ENCODE measurements at places on chromosomes 16 and 17.
A peak's percentile ranks its signal among the peaks of the same experiment; 100 is the strongest.

- no peak for DNase-seq
Measured at GRCh38 chr16:65409510-65409909, 287.6 kb upstream of the CDH11 start.

GRCh38 chr16:49575346-49576172, 202.0 kb downstream of the C16orf78 start:
- DNase-seq: no peak

DNA sequence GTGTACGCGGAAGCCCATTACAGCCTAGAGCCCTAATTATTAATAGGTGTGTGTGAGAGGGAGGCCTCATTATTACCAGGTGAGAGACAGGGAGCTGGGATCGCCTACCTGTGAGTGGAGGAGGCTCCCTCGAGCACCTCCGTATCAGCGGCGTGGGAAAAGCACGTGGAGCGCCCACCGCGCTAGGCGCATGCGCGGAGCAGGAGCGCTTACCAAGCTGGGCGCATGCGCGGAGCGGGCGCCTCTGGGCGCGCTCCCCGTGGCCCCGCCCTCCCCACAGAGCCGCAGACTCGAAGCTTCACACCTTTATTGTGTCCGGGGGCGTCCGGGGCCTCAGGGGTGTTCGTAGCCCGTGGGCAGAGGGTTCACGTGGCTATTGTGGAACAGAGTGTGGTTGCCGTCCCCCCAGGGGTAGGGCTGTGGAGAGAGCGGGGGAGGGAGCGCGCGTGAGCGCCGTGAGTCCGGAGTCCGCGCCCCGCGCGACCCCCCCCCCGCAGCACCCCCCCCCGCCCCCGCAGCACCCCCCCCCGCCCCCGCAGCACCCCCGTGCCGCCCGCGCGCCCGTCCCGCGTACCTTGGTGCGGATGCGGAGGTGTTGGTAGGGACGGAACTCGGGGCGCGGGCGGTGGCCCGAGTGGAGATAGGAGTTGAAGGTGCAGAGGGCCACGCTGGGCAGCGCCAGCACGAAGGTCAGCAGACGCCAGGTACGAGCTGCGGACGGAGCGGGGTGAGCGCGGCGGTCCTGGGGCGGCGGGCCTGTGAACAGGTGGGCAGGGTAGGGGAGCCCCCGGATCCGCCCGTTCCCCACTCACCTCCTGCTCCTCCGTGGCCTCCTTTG, 500 bp downstream of the COX6A2 start:
- DNase-seq: peak; percentile 75

DNA sequence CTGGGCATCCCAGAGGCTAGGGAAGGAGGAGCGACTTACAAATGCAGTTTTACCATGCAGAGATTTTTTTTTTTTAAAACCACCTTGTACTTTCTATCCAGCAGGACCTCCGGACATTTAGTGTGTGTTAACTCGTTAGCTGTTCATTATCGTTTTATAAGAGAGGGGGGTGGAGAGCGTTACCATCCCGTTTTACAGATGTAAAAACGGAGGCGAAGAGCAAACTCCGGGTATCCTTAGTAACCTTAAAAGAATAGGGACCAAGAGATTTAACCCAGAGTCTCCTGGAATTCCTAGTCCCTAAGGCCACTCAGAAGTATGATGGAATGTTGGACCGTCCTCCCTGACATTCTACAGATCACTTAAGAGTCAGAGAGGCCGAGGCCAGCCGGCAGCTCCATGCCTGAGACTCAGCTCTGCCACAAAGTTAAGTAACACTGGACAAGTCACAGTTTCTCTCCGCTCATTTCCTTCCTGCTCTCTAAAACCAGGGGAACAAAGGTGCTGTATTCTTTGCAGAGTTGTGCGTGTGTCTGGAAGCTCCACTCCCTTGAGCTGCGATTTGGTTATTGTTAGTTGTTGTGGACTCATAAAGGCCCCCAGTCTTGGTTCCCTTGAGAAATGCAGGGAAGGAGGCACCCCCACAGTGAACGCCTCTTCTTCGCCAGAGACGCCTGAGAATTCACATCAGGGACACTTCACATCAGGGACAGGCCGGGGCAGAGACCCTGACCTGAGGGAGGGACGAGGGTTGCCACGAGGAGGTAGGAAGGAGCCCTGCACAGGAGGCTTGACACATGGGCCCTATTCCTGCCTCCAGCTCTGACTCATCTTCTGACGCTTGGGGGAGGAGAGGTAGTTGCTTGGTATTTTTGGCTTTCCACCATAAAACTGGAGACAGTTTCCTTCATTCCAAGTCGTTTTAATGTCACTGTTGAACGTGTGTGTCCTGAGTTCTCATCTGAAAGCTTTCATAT, 1.2 kb downstream of the DUSP14 start:
- peak; percentile 30 for DNase-seq

GRCh38 chr16:19278403-19278802, 7.1 kb upstream of the CLEC19A start:
- DNase-seq: no peak

- DNase-seq: no peak
Measured at GRCh38 chr16:13768471-13768870, 151.5 kb upstream of the ERCC4 start.

DNA sequence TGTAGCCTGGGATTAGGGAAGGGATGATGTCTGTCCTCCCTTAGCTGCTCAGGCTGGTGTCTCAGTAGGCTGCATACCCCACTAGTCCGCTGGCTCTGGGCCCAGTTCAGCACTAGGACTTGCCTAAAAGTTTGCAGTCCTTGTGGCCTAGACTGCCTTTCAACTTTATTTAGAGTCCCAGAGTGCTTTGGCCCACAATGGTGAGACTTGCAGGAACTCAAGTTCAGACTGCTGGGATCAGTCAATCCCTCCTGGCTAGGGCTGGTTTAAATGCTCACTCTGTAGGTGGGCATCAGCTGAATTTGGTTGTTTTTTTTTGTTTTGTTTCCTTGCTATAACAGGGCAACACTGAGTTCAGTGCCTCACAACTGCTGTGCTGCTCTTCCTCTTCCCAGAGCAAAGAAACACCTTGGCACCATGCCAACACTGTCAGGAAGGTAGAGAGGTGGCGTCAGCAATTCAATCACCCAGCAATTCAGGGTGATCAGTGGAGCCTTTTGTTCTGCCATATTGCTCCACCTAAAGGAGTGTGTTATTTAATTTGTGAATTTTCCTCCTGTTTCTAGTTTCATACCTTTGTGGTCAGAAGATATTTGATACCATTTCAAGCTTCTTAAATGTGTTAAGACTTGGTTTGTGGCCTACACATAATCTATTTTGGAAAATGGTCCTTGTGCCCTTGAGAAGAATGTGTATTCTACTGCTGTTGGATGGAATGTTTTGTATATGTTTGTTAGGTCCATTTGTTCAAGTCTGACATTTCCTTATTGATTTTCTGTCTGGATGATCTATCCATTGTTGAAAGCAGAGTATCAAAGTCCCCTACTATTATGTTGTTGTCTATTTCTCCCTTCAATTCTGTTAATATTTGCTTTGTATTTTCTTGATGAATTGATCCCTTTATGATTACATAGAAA, 284.0 kb upstream of the PMFBP1 start:
- DNase-seq: no peak

- no peak for DNase-seq
Measured at GRCh38 chr16:15829460-15829859, 27.4 kb downstream of the MYH11 start.

GRCh38 chr17:50844117-50844700, 8.8 kb downstream of the WFIKKN2 start:
- no peak for DNase-seq

DNA sequence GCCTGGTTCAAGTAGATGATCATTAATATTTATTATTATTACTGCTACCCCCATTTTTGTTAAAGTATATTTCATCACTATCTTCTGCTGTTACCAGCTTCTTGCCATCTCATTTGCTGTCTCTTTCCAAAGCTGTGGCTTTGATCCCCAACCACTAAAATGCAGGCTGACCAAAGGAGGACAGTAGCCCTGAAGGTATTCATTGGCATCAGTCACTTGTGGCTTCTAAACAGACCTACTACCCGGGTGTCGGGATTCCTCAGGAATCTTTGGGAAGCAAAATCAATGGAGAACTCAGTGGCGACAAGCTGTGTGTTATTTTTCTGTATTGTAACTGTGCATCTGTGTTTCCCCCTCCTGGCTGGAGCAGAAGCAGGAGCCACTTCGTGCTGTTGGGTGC, 379.2 kb upstream of the ERCC4 start:
- no peak for DNase-seq

- DNase-seq: no peak
Measured at GRCh38 chr17:83196024-83196365, 116.6 kb downstream of the METRNL start.

DNA sequence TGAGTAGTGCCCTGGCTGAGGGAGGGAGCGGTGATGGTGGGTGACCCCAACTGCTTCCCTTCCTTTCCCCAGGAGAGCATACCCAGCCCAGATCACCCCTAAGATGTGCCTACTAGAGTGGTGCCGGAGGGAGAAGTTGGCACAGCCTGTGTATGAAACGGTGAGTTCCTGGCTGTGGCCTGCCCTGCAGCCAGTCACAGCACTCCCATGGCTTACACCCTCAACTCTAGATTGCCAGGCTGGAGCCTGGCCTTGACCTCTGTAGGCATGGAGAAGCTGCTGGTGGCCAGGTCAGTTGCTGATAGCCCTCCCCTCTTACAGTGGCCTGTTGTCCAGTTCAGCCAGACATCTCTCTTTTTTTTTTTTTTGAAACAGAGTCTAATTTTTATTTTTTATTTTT, 8.6 kb upstream of the NFATC3 start:
- DNase-seq: no peak

GRCh38 chr16:75854152-75854551, 127.9 kb upstream of the CPHXL start:
- DNase-seq: no peak

GRCh38 chr17:27577884-27578717, 52.9 kb upstream of the LGALS9 start:
- DNase-seq: no peak

- DNase-seq: no peak
Measured at GRCh38 chr17:28972437-28972836, 21.1 kb upstream of the PHF12 start.

DNA sequence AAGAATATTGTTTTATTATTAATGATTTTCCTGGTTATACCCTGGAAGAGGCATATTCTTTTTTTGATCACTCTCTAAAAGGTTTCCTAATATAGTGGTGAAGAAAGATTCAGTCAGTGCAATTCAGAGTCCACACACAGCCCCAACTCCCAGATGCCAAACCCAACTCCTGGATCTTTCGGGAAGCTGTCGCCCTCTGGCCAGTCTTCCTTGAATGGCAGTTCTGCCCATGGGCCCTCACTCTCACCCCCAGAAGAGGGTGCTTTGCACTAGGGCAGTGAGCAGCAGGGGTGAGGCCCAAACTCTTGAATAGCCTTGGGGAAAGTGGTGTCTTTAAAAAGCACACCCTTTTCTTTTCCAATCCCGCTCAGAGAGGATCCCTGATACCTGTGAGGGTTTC, 11.0 kb downstream of the KRT32 start:
- no peak for DNase-seq

GRCh38 chr16:58793366-58793765, 59.2 kb upstream of the GOT2 start:
- DNase-seq: no peak
